ENCODE measurements at places on chromosomes 6 and 20.

- DNase-seq, result no peak
These were observed 35.8 kb upstream of the YWHAB start for GRCh38 chr20:44849703-44850102.

DNA sequence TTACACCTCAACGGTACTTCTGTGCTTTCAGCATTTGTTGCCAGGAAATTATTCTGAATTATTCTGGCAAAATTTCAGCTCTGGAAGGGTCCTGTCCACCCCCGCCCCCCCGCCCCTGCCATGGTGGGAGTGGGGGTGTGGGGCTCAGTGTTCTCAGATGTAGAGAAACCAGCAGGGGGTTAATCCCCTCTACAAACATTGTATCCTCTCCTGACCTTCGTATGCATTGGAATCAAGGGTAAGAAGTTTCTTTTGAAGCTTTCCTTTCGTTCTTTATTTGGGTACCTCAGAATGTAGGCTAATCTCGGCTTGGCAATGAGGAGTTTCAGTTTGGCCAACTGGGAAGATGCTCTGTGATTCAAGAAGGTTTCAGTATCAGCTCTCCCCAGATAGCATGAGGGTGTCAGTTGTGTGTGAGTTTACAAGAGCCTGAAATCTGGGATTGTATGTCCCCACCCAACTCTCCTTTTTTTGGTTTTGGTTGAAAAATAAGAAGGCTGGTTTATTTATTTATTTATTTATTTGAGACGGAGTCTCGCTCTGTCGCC lies 25.5 kb upstream of the OLIG3 start:
- DNase-seq, result no peak

- no peak for DNase-seq
These were observed 13.0 kb downstream of the GNAS-AS1 start for GRCh38 chr20:58837717-58838116.

- DNase-seq, result no peak
These were observed 143.6 kb upstream of the JARID2 start for GRCh38 chr6:15102241-15102640.

GRCh38 chr6:97128507-97128906 lies 154.5 kb downstream of the MMS22L start:
- DNase-seq, result no peak

GRCh38 chr6:135568379-135568778 lies 70.8 kb upstream of the AHI1 start:
- no peak for DNase-seq

GRCh38 chr6:100184473-100184872 lies 190.4 kb upstream of the MCHR2 start:
- no peak for DNase-seq

DNA sequence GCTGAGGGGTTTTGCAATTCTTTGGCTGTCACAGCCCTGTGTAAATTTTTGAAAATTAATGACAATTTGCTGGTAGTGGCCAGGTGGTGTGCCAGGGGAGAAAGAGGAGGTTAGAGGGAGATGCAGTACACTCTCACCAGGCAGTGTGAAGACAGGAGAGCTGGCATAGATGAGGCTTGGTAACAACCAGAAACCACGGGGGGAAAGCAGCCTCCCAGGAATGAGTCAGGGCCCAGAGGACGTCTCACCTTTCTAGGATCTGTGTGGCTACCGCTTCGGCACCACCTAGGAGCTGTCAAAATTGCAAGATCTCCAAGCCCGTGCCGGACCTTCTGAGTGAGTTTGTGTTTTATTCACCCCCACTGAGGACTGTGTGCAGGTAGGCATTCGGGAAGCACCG lies 171.4 kb downstream of the PACRG start:
- no peak for DNase-seq

DNA sequence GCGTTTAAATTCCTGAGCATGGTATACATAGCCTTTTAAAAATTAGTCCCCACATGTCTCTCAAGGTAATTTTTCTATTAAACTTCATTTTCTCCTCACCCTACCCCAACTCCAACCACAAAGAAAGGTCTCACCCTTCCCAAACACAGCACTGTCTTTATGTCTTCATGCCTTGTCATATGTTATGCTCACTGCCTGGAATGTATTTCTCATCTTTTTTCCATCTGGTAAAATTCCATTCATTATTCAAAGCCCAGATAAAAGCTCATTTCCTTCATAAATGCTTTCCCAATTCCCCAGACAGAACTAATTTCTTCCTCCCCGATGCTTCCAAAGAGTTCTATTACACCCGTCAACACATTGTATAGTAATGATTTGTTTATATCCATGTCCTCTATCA lies 302.0 kb downstream of the ALDH8A1 start:
- no peak for DNase-seq

All from activated CD4-positive, alpha-beta T cell treated with anti-CD3 and anti-CD28 coated beads for 1 hour (primary cell).